ENCODE measurements at places on chromosomes 6 and 20.

DNA sequence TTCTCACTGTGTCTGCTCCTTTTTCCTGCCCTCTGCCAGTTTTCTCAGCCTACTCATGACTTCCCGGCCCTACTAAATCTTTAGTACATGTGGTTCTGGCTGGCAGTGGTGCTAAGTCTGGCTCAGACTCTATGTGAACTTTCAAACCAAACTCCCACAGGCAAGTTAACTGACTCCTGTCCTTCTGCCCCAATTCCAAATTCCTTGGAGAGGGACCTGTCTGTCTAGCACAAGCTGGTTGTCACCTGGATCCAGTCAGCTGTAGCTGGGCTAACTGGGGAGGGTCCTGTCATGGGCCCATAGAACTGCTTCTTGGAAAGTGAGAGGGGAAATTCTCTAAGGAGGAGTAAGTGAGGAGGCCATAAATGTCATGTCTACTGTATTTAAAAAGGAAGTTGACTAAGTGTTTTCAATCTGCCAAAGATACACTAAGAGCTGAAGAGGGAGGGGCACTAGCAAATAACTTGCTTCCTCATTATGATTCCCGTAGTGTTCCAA lies 240.1 kb downstream of the KCNQ5 start:
- DNase-seq = no peak

GRCh38 chr6:16759646-16760515 lies 1.4 kb downstream of the ATXN1 start:
- peak; percentile 92 for DNase-seq

DNA sequence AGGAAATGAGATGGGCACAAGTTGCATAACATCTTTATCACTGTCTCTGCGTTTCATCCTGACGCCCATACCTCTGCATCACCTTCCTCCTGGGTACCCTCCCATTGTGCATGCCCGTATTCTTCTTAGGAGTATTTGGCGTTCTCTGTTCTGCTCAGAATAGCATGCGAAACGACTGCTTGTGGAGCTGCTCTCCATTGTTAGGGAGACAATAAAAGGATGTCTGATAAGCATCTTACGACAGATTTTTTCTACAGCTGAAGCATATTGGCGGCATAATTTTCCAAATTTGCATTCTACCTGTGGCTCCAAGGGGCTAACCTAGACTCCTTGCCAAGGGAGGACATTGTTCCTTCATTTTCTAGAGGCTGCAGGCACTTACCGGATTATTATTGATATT lies 118.6 kb downstream of the EDN1 start:
- DNase-seq = no peak

DNA sequence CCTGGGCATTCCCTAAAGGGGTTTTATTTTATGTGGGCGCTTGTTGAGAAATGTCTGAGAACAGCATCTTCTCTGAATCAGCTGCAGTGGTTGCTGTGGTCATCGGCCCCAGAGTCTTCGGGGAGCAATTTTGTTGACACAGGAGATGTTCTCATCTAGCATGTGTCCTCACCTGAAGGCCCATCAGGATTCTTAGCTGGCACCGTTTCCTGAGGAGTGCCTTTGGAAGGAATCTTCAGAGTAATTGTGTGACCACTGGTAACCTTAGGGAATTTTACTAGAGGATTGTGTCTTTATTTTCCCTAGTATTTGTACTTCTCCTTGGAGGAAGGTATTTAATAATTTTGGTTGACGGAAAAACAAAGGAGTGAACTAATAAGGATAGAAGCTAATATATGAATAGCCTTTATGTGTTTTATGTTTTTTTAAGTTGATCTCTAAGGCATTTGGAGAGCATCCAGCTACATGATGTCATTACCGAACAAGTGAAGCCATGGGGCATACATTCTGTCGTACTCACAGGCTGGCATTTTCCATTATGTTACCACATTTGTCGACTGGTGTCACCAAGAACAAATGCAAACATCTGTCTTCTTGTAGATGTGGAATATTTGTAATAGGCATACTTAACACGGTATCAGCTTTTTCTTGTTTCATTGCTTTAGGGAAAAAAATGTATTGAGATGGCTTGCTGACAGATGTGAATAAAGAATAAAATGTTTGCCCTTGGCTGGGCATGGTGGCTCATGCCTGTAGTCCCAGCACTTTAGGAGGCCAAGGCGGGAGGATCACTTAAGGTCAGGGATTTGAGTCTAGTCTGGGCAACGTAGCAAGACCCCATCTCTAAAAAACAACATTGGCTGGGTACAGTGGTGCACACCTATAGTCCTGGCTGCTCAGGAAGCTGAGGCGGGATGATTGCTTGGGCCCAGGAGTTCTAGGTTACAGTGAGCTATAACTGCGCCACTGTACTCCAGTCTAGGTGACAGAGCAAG lies 41.9 kb downstream of the TULP4 start:
- no peak for DNase-seq

DNA sequence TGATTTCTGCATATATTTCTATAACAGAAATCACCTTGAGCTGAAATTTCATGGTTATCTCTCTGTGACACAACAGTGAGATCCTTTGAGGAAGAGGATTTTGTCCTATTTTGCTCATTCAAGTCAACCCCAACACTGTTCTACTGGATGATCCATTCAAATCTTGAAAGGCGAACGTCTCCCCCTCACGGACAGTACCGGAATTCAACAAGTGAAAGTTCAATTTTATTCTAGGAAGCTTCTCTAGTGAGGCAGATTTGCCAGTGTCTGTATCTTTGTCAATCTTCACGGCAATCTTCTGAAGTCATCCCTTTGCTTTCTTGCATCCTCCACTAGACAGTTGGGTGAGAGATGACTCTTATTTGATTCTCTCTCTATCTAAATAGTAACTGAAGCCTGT lies 91.7 kb upstream of the PDE7B start:
- DNase-seq = no peak

DNA sequence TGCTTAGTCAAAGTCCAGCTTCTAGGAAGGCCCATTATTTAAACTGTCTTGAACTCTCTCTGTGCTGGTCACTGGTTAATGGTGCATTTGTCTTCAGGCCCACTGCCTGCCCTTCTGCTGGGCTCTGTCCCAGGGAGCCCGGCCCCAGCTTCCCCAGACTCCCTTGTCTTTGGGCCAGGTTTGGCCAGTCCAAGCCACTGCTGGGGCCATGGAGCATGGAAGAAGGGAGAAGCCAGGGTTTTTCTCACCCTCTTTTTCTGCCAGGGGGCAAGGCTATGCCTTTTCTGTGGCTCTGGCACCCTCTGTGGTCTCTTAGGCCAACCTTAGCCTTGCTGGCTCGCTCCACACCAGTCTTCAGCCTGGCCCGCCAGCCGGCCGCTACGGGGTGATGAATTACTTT lies 390.0 kb upstream of the SULF2 start:
- DNase-seq = no peak

GRCh38 chr6:3294396-3294795 lies 35.6 kb downstream of the PSMG4 start:
- no peak for DNase-seq

Data from mucosa of gallbladder (tissue), 1 donor.